ENCODE measurements at places on chromosomes 6 and 20.

- no peak for DNase-seq
These were observed 3.4 kb upstream of the TNXB start for GRCh38 chr6:32112431-32112980.

GRCh38 chr20:33434434-33434833, 9.1 kb downstream of the SNTA1 start:
- DNase-seq, result no peak

DNA sequence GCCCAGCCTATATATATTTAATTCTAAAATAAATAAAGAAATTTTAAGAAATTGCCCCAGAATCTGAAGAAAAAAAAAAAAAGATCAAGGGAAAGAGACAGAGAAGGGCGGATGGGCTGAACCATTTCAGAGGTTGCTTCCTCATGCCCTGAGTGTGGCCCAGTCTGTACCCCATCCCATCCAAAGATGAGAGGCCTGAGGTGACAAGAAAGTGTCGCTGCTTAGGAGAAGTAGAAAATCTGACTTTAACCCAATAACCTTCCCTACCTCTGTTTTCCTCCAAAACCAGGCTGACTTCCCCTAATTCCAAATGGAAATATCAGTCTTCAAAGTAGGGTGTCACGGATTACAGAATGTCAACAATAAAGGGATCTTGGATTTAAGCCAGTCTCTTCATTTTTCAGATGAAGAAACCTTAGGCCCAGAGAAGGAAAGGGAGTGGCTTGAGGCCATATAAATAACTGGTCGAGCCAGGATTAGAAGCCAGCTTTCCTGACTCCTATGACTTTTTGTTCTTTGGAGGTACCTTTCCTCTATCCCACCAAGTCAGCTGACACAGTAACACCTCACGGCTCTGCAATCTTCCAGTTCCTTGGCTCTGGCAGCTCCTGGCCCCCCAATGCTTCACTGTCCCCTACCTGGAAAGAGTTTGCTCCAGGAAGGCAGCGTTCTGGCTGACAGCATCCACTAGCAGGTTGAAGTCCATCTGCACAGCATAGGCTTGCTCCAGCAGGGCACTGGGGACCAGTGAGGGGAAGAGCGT, 10.1 kb downstream of the GSS start:
- DNase-seq, result no peak

DNA sequence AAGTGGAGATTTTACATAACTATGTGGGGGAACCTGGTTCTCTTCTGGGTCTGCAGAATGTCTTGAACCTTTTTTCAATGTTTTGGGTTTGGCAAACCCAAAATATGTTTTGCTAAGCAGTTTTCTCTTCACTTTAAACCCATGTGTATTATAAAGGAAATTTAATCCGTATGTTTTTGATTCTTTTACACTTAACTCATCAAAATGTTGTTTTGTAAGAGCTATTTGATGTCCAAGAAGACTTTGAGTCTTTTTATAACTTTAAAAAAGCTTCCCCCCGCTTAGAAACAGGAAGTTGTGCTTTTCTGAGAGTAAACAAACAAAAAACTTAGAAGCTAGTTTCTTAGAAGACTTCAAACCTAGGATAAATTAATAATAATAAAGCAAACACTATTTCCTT, 81.9 kb upstream of the CEP162 start:
- no peak for DNase-seq

- DNase-seq, result no peak
These were observed 83.8 kb downstream of the FOXF2 start for GRCh38 chr6:1473166-1473565.

DNA sequence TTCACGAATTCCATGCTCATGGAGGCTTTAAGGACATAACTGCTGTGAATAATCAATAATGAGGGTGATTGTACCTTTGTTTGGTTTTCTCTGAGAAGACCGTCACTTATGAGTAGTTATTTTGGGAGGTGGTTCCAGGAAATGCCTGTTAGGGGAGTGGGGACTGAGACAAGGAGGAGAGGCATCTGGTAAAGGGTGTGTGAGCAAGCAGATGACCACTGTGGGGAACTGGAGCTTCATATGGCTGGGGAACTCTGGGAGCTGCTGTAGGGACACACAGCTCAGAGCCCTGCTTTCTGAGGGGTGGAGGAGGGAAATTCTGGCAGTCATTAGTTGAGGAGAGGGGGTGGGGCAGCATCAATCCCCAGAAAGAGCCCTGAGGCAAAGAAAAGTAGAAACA, 71.3 kb upstream of the TINAG start:
- DNase-seq, result no peak

DNA sequence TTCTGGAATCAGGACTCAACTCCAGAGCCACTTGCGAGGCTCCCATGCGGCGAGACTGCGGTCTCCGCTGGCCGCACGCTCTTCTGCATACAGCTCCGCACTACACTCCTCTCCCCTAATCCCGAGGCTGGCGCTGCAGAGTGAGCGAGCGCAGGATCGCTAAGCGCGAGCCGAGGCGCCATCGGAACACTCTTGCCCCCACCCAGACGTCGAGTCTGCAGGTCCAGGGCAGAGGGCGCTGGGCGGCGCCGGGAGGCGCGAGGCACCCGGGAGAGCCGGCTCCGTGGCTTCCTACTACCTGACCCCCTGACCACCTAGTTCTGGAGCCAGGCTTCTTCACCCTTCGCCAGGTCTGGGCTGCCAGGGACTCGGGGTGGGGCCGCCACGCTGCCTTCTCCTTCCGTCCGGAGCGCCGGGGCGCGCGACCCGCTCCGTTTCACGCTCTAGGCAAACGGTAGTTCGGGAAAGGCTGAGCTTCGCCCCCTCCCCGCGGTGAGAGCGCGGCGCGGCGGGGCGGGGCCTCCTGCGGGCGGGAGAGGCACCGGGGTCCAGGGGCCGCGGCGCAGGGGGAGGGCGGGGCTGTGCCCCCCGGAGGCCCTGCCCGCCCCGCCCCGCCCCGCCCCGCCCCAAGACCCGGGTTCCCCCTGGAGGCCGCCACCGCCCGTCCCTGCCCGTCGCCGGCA, 5.4 kb upstream of the TUBB2A start:
- DNase-seq, result peak; percentile 62

GRCh38 chr6:21213492-21213891, 380.1 kb upstream of the SOX4 start:
- DNase-seq, result no peak

- DNase-seq, result no peak
These were observed 297.2 kb downstream of the GJA1 start for GRCh38 chr6:121732641-121733040.

- no peak for DNase-seq
These were observed 8.9 kb downstream of the UTRN start for GRCh38 chr6:144294016-144294415.

- DNase-seq, result no peak
These were observed 1.6 kb downstream of the VAPB start for GRCh38 chr20:58390659-58391035.

GRCh38 chr6:169592558-169592957, 109.3 kb downstream of the WDR27 start:
- no peak for DNase-seq

DNA sequence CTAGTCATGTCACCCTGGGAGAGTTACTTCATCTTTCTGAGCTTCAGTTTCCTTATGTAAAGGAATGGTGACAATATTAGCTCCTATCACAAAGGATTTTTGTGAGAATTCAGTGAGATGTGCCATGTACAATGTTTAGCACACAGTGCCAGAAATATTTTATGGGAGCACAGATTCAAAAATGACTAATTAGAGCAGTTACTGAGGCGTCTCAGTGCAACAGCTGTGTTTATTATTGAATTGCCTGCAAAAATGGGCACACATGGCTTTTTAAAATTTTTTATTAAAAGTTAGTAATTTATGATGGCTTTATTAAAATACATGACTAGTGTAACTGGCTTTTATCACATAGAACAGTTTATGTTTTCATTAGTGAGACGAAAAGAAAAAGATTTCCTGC, 134.3 kb upstream of the AHI1 start:
- DNase-seq, result no peak

- no peak for DNase-seq
These were observed 12.2 kb upstream of the ARMC2 start for GRCh38 chr6:108836061-108836460.

- no peak for DNase-seq
These were observed 20.4 kb downstream of the ZUP1 start for GRCh38 chr6:116648156-116648555.

Data from NT2/D1 (cell line).